T-helper 1 cell (primary cell): ENCODE measurements at places on chromosomes 4 and X.

DNA sequence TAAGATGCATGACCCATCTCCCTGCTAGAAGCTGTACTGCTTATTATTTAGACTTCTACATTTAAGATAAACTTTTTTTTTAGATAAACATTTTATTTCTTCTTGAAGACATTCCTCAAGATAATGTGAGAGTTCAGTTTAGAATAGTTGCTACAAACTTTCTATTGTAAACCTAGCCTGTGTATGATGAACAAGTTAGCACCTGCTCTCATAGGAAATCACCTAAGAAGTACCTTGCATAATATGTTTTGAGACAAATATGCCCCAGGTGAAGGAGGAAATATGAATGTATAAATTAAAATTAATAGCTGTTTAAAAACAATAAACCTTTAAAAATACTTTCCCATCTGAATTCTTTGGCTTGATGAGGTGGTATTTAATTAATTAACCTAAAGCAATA lies 35.6 kb downstream of the RASGEF1B start:
- no peak for DNase-seq

GRCh38 chr4:157231525-157231924 lies 11.0 kb downstream of the GRIA2 start:
- DNase-seq: no peak

DNA sequence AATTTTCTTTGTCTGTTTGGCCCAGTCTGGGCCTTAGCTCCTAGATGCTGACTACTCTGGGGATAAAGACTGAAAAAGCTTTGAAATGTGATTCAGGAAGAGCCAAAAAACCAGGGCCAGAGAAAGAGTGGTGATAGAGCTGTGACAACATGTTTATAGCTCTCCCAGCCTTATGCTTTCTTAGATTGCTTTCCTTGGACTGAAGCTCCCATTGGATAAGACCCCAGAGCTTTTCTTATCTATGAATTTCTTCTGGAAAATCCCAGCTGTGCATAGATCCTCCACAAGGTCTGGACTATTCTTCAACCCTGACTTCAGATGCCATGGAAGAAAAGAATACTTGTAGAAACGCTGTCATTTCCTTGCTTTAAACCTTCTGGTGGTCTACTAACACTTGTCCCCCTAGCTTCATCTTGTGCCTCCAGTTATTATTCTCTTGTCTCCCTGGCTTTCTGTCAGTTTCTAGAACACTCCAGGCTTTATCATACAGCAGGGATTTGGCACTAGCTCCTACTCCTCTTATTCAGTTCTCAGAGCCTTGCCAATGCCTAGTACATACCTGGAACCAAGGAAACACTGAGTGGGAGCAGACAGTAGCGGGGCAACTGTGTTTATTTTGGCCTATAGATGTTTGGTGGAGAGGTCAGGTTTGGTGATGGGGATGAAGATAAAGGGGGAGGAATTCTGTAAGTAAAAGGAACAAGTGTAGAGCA lies 57.1 kb upstream of the TEX13D start:
- DNase-seq: no peak

- DNase-seq: no peak
Observed at GRCh38 chrX:10618961-10619360, 1.4 kb downstream of the MID1 start.

GRCh38 chr4:153261461-153261860 lies 57.2 kb downstream of the TRIM2 start:
- no peak for DNase-seq

GRCh38 chrX:13473442-13474163 lies 95.8 kb upstream of the EGFL6 start:
- no peak for DNase-seq
